ENCODE measurements at places on chromosomes 1 and 21.

DNA sequence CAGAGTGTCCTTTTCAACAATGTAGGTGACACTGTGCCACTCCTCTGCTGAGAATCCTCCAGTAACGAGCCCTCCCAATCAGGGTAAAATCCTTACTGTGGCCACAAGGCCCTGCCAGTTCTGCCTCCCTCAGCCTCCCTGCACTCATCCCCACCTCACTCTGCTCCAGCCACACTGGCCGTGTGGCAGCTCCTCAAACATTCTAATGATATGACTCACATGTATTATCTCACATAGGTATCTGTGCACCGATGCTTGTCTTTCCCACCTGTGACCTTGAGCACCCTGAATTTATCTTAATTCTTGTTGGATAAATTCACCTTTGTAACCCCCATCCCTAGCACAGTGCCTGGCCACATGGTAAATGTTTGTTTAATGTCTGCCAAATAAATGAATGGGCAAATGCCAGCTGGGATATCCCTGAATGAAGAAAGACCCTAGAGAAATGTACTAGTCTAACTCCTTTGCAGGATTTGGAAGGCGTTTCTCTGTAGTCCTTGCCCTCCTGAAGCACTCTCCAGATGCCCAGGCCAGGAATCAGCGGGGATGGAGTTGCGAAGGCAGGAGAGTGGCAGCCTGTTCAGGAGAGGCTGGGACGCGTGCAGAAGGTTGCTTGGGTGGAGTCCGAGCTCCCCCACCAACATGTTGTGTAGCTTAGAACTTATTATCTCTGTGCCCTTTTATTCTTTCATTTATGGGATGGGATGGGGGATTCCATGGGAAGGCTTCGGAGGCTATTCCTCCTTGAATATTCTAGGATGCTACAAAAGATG lies 106.0 kb downstream of the TMEM53 start:
- no peak for DNase-seq

DNA sequence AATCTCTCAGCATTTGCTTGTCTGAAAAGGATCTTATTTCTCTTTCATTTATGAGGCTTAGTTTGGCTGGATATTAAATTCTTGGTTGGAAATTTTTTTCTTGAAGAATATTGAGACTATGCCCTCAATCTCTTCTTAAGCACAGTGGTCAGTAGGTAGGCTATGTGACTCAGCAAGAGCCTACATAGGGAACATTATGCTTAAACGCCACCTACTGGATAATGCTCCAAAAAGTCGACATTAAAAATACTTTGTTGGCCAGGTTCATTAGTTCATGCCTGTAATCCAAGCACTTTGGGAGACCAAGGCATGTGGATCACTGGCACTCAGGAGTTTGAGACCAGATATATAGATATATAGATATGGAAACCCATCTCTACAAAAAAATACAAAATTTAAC lies 678.0 kb upstream of the USP24 start:
- DNase-seq = no peak

- DNase-seq = no peak
Measured at GRCh38 chr1:25784575-25785051, 15.4 kb upstream of the SELENON start.

DNA sequence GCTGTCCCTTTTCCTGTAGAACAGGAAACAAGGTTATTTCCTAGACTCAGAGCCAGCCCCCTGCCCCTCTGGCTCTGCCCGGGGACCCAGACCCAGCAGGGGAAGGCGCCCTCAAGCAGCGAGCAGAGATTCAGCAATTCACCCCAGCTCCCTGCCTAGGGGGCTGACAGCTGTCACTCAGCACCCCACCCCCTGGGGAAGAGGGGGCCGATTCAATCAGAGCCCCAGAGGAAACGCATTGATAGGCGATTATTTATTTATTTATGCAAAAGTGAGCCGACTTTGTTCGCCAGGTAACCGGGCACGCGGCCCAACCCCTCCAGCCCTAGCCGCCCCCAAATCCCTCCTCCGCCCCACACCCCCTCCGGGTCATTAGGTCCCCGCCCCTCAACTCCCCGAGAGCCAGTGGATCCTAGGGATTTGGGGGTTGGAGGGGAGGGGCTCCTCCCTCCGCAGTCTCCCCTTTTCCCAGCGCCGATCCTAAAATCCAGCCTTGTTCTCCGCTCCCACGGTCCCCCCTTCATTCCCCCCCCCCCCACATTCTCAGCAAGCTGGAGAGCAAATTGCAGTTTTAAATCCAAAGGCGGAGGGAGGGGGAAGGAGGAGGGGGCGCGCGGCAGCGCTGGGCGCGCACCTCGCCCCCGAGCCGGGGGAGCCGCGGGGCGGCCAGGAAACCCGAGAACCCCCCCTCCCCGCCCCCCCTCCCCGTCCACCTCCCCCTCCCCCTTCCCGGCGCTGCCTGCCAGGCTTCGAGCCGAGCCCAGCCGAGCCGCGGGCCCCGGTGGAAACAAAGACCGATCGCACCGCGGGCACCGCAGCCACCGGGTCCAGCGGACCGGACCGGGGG lies 1.3 kb downstream of the AHDC1 start:
- no peak for DNase-seq

DNA sequence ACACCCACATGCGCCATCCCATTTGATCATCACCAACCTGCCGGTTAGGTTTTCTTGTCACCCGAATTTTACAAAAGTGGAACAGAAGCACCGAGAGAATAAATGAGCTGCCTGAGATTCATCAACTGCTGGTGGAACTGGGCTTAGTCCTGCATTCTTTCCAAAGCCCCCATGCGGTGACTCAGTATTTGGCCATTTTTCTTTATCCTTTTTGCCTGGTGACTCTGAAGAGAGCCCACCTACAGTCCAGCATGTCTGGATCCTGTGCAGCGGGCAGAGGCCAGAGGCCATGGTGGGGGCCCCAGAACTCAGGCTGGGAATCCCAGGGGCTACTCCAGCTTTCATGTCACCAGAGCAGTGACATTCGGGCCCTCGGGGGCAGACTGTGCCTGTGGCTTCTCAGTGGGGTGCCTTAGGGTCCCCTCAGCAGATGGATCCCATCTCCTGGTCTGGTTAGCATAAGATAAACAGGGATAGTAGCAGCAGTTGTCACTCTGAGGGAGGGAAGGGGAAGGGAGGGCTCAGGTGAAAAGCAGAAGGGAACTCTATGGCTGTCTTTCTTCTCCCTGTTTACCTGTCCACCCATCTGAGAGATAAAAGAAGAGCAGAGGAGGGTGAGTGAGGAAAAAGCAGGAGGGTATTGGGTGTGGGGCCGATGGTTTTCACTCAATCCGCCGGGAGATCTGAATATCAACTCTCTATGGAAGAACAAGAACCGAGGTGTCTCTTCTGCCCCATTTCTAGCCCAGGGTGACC lies 63.2 kb downstream of the KIF26B start:
- DNase-seq = no peak

- DNase-seq = no peak
Measured at GRCh38 chr1:205629751-205630150, 2.1 kb downstream of the ELK4 start.

DNA sequence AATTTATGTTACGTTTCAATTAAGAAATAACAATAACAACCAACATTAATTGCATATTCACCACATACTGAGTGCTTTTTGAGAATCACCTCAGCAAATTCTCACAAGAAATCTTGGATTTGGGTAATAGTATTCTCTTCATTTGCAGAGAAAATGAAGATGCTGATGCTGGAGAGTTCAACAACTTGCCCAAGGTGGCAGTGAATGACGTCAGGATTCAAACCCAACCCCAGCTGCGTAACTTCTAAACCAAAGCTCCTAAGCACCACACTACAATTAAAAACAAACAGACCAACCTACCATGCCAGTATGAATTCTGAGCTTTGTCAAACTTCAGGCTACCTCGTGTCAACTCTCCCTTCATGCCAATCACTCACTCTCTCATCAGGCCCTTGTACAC lies 46.7 kb upstream of the GJB5 start:
- DNase-seq = no peak

GRCh38 chr1:1455366-1455884 lies 5.9 kb downstream of the ATAD3C start:
- no peak for DNase-seq

- DNase-seq = no peak
Measured at GRCh38 chr1:210143465-210144062, 89.0 kb upstream of the SERTAD4 start.

DNA sequence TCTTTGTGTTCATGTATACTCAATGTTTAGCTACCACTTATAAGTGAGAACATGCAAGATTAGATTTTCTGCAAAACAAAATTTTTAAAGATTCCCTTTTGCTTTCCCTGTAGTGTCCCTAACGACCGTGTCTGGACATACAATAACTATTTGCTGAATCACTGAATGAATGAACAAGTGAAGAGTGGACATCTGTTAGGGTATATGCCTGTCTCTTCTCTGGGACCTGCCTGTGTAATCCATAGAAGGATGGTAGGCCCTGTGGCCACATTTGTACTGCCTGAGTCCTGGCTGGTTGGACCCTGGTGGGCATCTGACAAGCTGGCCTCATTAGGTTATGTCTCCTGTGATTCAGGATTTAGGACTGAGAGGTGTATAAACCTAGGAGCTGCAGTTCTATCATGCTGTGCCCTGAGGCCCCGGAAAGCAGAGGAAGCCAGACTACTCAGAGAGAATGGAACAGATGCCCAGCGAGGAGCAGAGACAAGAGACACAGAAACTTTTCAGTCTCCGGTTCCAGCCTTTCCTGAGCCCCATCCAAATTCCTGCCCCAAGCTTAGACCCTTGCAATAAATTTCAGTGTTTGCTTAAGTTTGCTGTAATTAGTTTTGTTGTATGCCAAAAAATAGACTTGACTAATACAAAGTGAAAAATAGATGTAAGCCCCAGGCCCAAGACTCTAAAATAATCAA lies 7.5 kb upstream of the NCF2 start:
- DNase-seq = no peak

DNA sequence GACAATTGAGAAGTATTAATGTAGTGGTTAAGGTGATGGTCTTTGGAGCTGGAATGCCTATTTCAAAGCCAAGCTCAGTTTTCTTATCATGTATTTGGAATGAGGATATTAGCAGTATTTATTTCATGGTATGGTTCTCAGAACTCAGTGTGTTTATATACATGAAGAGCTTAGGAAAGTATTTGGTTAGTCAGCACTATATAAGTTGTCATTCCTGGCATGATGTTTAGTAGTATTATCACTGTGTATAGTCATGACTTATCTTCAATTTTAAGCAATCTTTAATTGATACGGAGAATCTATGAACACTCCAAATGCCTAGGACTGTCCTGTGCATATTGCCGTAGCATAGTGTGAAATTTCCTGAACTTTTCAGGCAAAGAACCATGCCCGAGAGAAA lies 501.9 kb upstream of the USP24 start:
- no peak for DNase-seq

- DNase-seq = no peak
Measured at GRCh38 chr21:35020902-35021301, 28.2 kb downstream of the RUNX1 start.

- DNase-seq = no peak
Measured at GRCh38 chr1:201774224-201774982, 54.6 kb upstream of the IPO9 start.

DNA sequence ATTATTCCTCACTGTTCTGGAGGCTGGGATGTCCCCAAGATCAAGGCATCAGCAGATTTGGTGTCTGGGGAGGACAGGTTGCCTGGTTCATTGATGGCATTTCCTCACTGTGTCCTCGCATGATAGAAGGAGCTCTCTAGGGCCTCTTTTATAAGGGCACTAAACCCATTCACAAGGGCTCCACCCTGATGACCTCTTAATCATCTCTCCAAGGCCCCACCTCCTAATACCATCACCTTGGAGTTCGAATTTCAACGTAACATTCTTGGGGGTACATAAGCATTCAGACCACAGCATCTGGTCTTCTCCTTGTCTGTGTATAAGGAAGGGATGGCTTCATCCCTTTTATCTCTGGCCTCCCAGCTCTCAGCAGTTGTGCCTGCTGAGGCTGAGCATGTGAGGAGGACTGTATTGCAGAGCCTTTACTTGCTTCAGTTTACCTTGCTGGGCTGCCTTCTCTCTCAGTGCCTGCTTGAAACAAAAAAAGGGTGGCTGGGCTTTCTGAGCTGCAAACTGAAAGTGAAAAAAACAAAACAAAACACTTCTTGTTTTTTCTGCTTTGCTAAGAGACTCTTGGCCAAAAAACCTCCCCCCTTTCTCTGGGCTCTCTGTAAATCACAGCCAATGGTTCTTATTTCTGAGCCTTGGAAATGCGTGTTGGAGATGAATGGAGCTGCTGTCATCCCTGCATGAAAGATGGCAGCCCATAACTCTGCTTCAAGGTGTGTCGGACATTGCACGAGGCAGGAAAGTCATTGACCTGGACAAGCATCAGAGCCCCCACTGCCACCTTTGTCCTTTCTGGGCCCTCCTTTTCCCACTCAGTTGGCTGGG lies 75.8 kb downstream of the RHOU start:
- DNase-seq = no peak

- DNase-seq = no peak
Measured at GRCh38 chr1:41305576-41306363, 55.5 kb upstream of the FOXO6 start.

DNA sequence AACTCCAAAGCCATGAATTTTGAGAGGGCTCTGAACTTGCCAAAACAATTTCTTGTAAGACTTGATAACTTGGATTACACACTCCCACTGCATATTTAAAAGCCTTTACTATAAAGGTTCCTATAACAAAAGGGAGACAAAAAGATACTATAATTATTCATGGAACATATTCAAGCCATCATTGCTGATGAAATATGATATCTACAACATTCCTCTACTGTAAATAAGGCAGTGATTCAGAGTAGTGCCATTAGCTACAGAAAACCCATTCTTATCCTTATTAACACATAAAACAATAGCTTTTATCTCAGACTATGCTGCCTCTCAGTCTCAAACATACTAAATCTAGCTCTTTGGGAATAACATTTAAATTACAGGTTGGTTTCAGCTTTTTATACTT lies 675.5 kb upstream of the CXADR start:
- DNase-seq = no peak

- no peak for DNase-seq
Measured at GRCh38 chr1:246160374-246160773, 346.7 kb downstream of the SMYD3 start.

DNA sequence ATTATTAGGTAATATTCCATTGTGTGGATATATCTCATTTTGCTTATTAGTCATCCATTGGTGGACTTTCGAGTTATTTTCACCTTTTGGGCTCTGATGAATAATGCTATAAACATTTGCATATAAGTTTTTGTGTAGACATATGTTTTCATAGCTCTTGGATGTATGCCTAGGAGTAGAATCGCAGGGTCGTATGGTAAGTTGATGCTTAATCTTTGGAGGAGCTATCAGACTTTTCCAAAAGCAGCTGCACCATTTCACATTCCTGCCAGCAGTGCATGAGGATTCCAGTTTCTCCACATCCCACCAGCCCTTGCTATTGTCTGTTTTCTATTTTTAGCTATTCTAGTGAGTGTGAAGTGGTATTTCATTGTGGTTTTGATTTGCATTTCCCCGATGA lies 120.3 kb upstream of the TMEM51 start:
- no peak for DNase-seq

GRCh38 chr1:157369808-157370521 lies 182.3 kb downstream of the FCRL5 start:
- DNase-seq = no peak

DNA sequence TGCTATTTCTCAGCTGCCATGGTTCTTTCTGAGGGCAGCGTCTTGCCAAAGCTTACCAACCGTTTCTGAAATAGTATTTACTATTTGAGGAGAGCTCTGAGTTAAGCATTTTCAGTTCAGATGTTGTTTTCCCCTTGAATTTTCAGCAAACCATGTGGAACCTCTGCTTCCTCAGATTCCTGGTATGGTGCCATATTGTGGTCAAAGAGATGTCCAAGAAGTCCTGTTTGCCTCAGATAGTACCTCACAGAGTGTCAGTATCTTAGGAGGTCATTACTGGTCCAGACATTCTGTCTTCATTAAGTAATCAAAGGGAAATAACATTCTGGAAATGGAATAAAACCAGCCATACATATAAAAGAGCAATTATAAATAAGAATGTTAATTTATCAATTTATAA lies 36.6 kb downstream of the VANGL2 start:
- no peak for DNase-seq

Data from esophagus squamous epithelium (tissue), 5 donors.